ENCODE measurements at places on chromosomes 3 and 15.

DNA sequence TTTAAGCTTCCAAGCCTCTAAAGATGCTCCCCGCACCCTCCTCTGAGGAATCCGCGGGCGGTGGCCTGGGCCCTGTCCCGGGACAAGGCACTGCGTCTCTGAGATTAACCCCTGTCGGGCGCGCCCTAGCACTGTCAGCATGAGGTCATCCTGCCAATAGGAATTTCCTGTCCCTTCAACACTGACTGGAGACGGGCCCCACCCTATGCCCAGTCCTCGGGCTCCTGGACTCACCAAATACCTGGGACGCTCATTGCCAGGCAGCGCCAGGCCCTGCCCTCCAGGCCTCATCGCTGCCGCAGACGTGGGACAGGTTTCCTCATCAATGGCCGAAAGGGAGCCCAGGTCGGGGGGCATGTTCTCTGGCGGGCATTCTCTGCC lies 67.6 kb upstream of the SH3GL3 start:
- no peak for DNase-seq

DNA sequence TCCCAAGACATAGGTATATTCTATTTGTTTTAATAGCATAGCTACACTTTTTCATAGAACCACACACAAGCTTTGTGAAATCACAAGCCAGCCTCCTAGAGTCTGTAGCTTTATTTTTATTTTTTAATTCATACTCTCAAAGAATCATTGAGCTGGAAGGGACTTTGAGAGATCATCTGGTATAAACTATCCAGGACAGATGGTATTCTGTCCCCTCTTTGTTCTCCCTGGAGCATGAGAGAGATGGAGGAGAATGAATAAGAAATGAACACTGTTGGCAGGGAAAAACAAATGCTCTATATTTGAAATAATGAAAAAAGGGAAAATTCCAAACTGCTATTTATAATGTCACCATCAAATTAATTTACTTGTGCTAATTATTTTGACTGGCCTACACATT lies 338.7 kb upstream of the IL12A start:
- DNase-seq: no peak

DNA sequence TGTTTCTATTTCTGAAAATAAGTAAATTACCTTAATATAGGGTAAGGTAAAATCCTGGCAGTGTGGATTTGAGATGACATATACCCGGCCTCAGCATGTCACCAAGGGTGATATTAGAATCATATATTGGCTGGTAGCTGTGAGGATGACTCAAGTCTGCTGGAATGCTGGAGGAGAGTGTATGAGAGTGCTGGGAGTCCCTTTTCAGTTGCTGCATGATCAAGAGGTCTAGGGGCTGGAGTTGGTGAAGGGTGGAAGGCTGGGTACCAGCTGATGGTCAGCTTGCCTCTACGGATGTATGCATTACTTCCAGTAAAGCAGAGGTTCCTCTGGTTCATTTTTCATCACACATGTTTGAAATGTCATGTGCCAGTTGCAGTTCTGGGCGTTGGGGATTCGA lies 40.6 kb downstream of the SLC25A26 start:
- peak; percentile 32 for DNase-seq

DNA sequence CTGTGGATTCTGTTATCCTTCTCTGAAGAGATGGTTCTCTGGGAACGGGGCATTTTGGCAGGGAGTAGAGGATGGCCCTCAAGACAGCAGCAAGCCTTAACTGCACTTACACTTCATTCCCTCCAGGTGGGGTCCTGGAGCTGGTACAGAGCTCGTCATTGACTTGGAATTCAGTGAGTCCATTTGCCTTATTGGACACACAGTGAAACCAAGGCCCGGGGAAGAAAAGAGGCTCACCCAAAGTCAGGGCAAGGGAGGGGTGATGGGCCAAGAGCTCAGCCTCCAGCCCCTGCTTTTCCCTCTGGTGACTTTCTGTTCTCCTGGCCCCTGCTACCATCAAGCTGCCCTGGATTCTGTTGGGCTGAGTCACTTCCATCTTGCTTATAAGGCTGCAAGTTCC lies 125.6 kb downstream of the ETFA start:
- DNase-seq: no peak

DNA sequence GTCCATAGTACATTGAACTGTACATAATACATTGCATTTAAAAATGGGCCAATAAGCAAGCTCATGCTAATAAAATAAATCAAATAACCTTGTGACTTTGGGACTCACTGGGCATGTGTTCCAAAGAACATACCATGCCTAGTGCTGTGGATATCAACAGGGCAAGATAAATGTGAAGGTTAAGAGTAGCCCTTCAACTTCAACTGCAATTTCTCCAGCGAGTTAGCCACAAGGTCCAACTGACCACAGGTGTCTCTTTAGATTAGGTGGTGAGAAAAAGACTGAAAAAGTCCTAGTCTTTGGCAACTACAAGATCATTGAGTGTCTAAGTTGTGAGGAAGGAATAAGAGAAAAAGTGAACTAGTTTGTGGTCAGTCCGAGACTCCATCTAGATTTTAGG lies 78.3 kb upstream of the ATP11B start:
- no peak for DNase-seq

DNA sequence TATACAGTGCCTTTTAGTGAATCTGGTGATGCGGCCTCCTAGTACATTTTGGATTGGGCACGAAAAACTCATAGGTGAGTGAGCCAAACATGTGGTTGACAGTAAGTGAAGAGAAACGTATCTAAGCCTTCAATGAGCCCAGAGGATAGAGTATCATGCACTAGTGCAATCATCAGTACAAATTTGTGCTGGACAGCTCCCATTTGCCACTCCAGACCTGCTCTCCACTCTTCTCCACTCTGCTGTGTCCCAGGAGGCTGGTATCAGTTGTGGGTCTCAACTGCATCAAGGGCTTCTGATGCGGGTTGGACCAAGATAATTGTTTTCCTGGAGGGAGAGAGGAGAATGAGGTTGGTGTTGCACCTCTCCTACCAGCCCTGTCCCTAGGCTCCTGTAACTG lies 9.1 kb upstream of the RASGRF1 start:
- no peak for DNase-seq

GRCh38 chr15:69451951-69452691 lies 497 bp upstream of the RPLP1 start:
- no peak for DNase-seq

GRCh38 chr3:42347928-42348327 lies 62.5 kb downstream of the LYZL4 start:
- no peak for DNase-seq

DNA sequence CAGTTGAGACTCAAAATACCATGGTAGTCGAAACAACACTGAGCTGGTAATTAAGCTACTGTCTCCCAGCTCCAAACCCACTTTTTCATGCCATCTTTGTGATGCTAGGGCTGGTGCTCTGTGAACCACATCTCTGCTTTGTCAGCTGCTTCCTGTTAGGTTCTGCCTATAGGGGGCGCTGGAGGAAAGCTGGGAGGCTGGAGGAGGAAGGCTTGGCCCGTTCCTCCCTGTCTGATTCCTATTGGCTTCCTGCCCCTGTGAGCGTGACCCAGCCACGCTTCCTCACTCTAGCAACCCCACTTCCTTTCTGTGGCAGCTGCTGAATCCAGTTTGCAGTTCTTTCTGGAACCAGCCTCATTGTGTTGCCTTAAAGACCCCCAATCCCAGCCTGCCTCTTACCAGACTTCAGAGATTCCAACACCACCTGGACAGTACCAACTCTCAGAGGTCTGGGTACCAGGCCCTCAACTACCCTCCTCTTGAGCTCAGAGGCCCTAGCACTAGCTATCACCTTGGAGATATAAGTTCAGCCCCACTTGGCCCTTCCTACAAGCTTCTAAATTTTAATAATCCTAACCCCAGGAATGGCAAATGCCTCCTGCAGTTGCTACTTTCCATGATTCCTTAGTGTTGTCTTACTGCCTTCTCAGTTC lies 120.9 kb downstream of the ERC2 start:
- no peak for DNase-seq

DNA sequence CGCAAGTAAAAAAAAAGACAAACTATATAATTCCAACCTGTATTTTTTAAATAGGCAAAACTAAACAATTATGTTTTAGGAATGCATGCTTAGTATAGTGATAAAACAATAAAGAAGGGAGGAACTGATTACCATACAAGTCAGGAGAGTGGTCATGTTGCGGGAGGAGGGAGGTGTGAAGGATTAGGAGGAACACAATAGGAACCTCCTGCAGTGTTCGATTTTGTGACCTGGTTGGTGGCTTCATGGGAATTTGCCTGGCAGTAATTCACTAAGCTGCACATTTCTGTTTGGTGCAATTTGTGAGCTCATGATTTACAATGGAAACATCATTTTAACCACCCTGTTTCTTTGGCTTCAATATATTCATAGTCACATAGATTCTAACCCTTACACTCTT lies 78.3 kb downstream of the TPRA1 start:
- DNase-seq: no peak

- DNase-seq: no peak
Observed at GRCh38 chr3:185842241-185842640, 17.4 kb upstream of the IGF2BP2 start.

DNA sequence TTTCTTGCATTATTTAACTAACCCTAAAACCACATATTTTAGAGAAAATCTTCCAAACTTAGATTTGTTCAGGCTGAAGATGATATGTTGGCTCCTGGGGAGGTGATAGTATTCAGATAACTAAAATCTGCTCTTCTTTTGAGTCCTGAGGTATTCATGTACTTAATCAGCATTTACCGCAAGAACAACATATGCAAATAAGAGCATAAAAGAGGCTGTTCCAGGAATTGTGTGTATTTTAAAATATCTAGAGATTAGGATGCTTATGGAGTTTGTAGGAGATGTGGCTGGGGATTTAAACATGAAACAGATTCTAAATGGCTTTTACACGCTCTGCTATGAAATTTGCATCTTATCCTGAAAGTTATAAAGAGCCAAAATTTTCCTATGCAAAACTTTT lies 298.2 kb downstream of the EPHA3 start:
- no peak for DNase-seq

GRCh38 chr15:90915808-90916440 lies 12.8 kb downstream of the MAN2A2 start:
- no peak for DNase-seq

DNA sequence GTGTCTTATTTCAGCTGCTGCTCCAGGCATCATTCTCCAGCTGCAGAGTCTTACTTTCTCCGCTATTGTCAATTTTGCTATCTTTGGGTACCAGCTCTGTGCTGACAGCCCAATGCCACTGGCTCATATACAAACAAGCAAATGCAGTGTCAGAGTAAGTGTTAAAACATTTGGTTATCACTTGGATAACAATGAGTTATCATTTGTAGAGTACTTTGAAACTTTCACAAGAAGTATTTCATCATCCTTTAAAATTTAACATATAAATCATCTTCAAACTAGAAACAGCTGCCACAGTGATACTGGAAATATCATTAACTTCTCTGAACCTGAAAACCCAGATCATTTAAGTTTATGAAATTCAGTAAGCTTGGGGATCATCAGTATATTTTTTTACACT lies 13.8 kb downstream of the TSPAN3 start:
- DNase-seq: no peak

DNA sequence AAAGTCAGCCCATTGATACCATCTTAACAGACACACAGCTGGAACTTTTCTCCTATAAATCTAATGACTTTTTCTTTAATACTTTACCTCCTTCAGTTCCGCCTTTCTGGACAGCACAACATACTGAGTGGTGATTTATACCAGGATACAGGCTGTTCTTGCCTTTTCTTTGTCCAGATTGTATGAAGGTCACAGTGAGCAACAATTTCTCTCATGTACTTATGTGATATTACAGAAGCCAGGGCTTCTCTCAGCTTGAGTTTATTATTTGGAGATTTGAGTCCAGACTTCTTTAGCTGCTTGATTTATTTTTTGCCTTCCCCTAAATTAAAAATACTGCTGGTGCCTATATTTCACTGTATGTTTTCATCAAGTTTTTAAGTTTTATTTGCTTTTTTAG lies 976.0 kb downstream of the ROBO2 start:
- no peak for DNase-seq

GRCh38 chr3:185713015-185713414 lies 111.8 kb downstream of the IGF2BP2 start:
- no peak for DNase-seq

DNA sequence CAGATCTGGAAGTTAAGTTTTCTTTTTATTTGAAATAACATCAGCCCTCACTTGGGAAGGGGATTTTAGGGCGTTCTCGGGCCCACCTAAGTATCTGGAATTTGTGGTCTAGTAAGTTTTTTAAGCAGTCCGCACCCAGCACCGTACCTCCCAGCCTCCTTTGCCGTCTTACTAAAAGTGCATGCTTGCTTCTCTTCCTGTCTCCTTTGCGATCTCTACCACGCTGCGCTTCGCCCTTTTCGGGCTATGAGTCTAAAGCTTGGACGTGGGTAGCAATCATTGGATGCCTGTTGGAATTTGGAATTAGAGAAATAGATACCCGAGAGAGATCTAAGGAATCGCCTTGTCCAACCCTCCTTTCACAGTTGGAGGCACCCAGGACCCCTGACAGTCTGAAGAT lies 1.1 kb downstream of the THSD4 start:
- no peak for DNase-seq

DNA sequence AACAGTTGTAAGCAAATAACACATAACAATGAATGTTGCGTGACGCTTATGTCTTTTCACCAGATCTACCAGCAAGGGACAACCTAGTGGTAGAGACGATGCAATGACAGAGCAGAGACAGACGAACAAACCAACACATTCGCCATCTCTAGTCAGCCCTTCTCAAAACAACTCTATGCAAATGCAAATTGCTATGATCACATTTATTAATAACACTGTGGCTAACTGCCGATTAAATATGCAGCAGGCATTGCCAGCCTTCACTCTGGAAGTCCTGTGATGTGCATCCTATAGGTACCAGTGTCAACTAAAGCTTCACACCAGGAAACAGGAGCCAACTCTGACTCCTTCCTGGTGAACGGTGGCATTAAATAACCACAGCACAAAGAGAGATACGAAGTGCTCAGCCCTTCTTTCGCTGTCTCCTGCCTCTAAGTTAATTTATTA lies 94.2 kb downstream of the FOXP1 start:
- DNase-seq: no peak

- no peak for DNase-seq
Observed at GRCh38 chr3:128427872-128428822, 38.5 kb downstream of the DNAJB8 start.

DNA sequence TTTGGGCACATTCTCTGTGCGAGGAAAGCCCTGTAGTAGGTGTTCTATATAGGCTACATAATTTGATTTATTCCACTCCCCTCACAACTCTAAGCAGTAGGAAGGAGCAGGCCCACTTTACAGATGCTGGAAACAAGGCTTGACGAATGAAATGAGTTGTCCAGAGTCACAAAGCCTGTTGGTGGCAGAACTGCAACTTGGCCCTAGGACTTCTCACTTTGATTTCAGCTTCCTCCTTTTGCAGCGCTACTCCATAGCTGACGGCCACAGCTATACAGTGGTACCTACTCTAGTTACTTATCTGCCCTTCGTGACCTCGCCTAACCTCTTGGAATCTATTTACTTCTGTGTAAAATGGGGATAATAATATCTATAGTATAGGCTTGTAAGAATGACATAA lies 2.5 kb upstream of the IRAK2 start:
- no peak for DNase-seq

Measured in kidney glomerular epithelial cell (primary cell).